ENCODE measurements at places on chromosomes 16 and 17. TPM values are rescaled to one million over a fixed set of nuclear protein-coding genes. Genes with fewer than 3 reads are reported as not detected.

GRCh38 chr17:12672947-12673346, 7.3 kb downstream of the MYOCD start:
- no peak for DNase-seq

The C16orf92 gene
- total RNA-seq, result not detected

DNA sequence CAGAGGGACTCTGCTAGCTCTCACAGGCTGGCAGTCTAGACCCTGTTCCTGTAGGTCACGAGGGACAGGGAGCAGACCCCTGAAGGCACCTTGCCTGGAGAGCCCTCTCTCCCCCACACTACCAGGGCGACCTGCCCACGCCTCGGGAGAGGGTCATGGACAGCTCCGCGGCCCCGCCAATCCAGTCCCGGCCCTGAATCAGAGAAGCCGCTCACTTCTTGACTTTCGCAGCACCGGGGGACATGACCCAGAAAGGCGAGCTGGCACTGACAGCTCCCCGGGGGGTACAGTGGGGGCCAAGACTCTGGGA, 5.1 kb downstream of the KIFC3 start:
- DNase-seq, result no peak

The FOXN1 gene
- 38.9 TPM for total RNA-seq

GRCh38 chr17:75135452-75135851, 3.9 kb upstream of the NT5C start:
- DNase-seq, result no peak

DNA sequence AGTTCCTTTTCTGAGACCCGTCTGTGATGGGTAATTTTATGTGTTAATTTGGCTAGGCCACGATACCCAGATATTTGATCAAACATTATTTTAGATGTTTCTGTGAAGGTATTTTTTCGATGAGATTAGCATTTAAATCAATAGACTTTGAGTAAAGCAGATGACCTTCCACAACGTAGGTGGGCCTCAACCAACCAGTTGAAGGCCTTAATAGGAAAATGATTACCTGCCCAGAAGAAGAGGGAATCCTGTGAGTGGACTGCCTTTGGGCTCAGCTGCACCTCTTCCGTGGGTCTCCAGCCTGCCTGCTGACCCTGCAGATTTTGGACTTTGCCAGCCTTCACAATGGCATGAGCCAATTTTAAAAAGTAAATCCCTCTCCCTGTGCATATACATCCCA, 61.6 kb upstream of the WSB1 start:
- no peak for DNase-seq

The BRIP1 gene
- total RNA-seq, result 0.89 TPM

GRCh38 chr16:777826-778225, 10.4 kb downstream of the RPUSD1 start:
- DNase-seq, result no peak

GRCh38 chr16:46482895-46483294, 138.3 kb downstream of the SHCBP1 start:
- no peak for DNase-seq

DNA sequence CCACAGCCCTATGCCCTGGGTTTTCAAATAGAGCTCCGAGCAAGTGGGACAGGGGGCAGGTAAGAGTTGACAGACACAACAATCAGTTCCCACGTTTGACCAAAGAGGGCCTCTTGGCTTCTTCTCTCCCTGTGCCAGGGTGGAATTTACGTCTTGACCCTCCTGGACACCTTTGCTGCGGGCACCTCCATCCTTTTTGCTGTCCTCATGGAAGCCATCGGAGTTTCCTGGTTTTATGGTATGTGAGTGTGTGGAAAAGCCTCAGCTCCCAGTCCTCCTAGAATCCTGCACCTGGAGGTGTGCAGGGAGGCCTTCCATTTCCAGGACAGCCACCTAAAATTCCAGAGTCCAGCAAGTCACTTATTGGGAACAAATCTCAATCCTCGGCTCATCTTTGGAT, 42.5 kb downstream of the SLC6A2 start:
- DNase-seq, result no peak

GRCh38 chr17:42120770-42121769, at the start of gene KAT2A:
Gene KAT2A, minus strand, starts transcription at chr17:42121367. Its CDS starts 63 bp downstream, at chr17:42121304.
- no peak for DNase-seq

The ZP2 gene
- total RNA-seq, result not detected

DNA sequence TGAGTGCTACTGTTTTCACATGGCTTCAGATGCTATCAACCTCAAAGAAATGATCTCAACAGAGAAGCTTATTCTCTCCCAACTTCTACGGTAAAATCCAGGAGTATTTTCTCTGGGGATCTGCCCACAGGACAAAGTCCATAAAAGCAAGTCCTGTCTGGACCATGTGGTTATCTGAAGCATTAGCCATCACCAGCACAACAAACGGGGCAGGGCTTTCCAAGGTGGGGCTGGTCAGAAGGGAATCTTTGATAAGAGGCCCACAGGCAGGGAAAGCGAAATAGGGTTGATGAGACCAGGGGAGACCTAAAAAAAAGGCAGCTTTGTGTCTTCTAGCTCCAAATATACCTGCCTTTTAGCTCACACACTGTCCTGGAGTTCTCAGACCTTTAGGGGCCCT, 38.7 kb upstream of the CACNG3 start:
- DNase-seq, result no peak

- DNase-seq, result no peak
Observed at GRCh38 chr16:3091551-3091950, 7.5 kb downstream of the ZSCAN10 start.

GRCh38 chr16:50652836-50653425, 28.2 kb downstream of the SNX20 start:
- DNase-seq, result no peak

The KCNJ2 gene
- 15.7 TPM for total RNA-seq

- no peak for DNase-seq
Observed at GRCh38 chr17:40796846-40797245, 2.9 kb downstream of the KRT28 start.

DNA sequence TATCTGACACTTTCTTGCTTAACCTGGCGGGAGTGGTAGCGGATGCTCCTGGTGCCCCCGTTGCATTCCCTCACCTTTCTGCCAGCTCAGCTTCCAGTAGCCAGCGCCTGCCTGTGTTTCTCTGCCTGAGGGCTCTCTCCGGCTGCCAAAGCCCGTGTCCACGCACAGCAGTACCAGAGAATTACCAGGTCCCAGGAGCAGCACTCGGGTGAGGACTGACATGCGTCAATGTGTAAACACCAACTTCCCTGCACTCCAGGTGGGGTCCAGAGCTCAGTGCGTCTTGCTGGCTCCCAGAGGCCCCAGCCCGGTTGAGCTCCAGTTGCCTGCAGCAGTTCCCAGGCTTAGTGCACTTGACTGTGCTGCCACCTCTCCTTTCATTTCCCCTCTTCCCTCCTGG, 54.8 kb downstream of the CDH13 start:
- DNase-seq, result no peak

DNA sequence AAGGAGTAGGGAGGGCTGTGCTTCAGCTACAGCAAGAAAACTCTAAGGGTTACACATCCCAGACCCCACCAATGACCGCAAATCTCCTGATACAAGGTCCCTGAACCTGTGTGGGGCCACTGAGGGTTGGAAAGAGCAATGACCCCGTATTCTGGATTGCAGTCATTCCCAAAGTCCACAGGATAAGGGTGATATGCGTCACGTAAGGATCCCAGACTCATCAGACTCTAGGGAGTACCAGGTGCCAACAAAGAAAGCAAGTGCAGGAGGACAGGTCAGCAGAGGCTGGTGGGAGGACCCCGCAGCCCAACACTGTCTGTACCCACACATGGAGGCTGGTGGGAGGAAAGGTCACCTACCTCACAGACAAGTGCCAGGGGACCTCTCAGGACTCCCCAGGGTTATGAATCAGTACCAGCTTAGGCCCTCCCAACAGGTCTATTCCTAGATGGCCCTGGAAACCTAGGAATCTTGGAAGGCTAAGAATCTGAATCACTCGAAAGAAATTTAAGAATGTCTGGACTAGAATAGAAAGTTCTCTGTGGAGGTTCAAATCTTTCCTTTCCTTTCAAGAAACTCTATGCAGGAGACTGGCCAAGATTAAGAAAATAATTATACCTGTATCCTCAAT, 16.2 kb downstream of the PITPNA start:
- DNase-seq, result no peak

GRCh38 chr17:42409523-42410318, 13.3 kb downstream of the CAVIN1 start:
- peak; percentile 92 for DNase-seq

DNA sequence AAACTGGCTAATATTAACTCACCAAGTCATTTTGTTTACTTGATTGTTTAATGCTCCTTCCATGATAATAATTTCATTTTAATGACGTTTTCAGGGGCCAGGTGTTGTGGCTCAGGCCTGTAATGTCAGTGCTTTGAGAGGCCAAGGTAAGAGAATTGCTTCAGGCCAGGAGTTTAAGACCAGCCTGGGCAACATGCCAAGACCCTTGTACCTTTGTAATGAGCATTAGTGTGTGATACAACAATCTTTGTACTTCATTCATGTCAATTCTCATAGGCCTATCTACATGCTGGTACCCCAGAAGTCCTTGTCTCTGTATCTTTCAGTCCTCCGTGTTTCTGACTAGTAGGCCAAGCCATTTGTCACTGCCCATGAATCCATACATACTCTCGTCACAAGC, 296.9 kb downstream of the ZFHX3 start:
- no peak for DNase-seq

- no peak for DNase-seq
Observed at GRCh38 chr16:81005610-81006161, 999 bp downstream of the CMC2 start.

- no peak for DNase-seq
Observed at GRCh38 chr17:31877341-31877740, 18.3 kb upstream of the COPRS start.

The AOC3 gene
- total RNA-seq, result 12.6 TPM

DNA sequence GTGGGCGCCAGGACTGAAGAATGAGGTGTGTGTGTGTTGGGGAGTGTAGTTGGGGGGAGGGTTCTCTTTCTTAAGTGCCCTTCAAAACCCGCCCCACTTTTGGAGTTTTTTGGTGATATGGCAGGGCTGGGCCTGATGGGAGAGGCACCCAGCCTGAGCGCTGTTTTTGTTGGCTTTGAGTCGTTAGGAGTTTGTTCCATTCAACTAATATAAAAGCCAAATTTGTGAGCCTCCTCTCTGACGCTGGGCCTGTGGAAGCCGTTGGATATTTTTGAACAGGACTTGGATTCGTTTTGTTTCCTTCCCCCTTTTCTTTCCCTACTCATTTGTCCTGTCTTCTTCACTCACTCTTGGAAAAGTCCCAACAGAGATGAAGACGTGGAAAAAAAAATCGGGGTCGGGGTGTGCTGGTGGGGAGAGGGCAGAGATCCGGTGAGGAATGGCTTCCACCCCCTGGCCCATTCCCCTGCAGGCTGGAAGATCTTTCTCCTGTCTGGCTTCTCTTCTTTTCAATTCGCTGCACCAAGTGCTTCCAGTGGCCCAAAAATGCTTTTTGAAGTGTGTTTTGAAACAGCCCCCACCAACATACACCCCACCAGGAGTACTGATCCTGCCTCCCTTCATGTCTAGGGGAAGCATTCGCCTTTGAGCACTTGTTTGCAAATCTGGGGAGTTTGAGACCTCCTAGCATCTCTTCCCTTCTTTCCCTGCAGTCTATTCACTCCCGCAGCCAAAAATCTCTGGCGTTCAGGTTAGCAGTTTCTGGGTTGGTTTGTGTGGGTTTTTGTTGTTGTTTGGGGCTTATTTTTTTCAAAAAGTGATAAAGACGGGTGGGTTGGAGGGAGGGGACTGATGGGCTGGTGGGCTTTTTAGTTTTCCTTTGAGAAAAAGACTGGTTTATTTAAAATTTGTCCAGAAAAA, 2.6 kb downstream of the FZD2 start:
- DNase-seq, result no peak

- DNase-seq, result no peak
Observed at GRCh38 chr17:57614742-57615141, 130.4 kb downstream of the CCDC182 start.

The CLEC19A gene
- not detected for total RNA-seq

- no peak for DNase-seq
Observed at GRCh38 chr16:81167851-81168250, 70.6 kb upstream of the BCO1 start.

GRCh38 chr17:44039829-44040635, 25.3 kb upstream of the TMEM101 start:
- DNase-seq, result no peak

The EFNB3 gene
- 8.9 TPM for total RNA-seq

DNA sequence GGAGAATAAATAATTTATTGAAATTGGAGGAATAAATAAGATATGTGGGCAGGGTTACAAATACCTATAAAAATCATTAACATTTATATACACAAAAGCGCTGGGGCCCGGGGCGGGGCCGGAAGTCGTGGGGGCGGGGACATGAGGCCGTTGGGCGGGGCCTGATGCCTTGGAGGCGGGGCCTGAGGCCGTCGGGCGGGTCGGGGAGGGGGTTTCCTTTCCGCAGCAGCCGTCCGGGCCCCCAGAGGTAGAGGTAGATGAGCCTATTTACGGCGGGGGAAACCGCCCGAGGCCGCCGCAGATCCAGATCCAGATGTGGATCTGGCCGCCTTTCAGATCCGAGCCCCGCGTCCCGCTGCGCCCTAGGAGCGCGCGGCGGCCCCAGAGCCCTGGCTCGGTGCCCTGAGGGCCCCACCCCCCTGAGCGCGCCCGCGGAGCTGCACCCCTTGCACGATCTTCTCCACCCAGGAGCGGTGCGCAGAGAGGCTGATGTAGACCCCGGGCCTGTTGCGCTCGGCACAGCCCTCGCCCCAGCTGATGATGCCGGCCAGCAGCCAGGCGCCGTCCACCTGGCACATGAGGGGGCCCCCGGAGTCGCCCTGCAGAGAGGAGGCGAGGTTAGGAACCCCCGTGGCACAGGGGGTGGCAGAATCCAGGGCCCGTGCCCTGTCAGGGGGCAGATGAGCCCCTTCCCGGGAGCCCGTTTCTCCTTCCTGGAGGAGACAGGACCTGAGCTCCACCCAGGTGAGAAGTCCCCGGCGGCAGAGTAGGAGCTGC, 5.1 kb downstream of the PRSS22 start:
- no peak for DNase-seq

DNA sequence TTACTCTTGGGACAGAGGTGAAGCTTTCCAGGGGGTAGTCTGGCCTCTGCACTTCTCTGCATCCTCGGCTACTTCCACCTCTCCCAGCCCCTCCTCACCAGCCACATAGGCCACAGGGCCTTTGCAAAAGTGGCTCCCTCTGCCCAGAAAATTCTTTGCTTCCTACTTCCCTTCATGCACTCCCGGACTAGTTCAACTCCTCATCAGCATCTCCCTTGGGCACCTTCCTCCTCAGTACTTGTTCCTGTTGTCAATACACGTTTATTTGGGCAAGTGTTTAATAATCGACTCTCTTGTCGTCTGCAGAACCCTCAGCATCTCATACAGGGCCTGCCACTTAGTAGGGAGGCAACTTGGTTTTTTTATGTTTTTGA, 23.1 kb upstream of the USP7 start:
- no peak for DNase-seq

- DNase-seq, result peak; percentile 93
Observed at GRCh38 chr17:76268015-76268749, 3.0 kb downstream of the UBALD2 start.

The SLC46A1 gene
- total RNA-seq, result 2.1 TPM
